Activated T-helper 9 cell treated with anti-CD3 and anti-CD28 coated beads, Interleukin-2, amount 50 U/mL, for 16 hours (primary cell): ENCODE measurements at places on chromosomes 6 and 20.

DNA sequence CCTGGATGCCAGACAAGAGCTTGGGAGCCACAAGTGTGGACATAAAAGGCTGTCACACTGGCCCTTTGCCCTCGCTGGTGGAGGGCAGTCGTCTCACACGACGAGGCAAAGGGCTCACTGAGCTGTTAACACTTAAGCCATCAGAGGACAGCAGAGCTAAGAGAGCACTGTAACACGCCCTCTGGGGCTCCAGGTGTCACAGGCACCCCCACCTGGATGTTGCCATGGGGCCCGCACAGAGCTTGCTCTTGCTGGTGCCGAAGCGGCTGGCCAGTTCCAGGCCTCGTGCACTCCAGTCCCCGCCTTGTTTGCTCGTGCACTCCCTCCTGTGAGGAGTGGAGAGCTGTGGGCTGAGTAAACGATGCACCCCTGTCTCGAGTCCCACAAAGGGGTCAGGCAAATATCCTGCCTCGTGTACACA, 37.4 kb downstream of the SLC35D3 start:
- DNase-seq = no peak

GRCh38 chr6:56162081-56162480, 85.3 kb downstream of the COL21A1 start:
- DNase-seq = no peak

DNA sequence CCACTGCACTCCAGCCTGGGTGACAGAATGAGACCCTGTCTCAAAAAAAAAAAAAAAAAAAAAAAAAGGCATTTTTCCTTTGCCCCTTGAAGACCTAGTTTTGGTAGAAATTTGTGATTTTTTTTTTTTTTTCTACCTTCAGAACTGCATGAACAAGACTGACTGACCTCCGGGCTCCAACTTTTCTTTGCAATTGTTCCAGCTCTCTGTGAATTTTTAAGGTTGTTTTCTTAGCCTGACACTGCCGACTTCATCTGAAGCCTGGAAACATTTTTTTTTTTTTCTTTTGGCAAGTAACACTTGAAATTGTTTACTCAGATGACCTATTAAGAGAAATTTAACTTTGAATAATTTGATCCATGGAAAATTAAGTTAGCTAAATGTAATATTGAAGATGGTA, 73.0 kb downstream of the SLC24A3 start:
- no peak for DNase-seq

- no peak for DNase-seq
Observed at GRCh38 chr6:135901774-135902524, 50.4 kb downstream of the PDE7B start.

GRCh38 chr6:133983099-133983939, 30.3 kb downstream of the TBPL1 start:
- DNase-seq = peak; percentile 2

DNA sequence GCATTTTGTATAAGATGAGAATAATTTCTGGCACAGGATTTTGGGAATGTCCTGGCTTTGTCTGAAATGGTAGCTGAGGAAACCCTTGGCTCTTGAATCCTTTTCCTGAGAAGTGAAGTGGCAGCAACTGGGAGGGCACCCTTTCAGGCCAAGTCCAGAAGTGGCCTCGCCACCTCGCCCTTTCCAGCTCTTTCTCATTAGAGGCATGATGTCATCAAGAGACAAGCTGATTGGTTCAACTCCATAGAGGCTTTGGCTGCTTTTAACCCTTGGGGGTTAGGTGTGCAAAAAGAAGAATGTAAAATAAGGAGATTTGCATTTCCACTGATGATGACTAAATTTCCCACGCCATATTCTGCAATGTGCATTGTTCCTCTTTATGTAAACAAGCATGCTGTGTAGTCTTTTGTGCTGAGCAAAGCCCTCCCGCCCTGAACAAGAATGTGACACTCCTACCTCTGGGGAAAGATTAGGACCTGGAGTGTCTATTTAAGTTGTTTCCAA, 116.5 kb downstream of the TCP11 start:
- no peak for DNase-seq

DNA sequence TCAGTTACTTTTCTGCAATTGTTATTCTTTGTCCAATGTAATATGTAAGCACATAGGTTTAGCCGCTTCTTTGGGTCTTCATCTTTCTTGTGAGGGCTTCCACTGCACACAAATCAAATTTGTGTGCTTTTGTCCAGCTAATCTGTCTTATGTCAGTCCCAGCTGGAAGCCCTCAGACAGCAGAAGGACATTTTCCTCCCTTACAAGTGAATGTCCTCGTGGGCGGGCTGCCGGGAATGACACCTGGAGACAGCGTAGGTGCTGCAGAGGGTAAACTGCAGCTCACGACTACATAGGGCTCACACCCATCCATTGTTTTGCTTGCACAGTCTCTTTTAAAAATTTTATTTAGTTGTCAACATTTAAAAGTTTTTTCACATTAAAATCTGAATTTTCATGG, 24.6 kb upstream of the PPP1R14C start:
- DNase-seq = no peak

DNA sequence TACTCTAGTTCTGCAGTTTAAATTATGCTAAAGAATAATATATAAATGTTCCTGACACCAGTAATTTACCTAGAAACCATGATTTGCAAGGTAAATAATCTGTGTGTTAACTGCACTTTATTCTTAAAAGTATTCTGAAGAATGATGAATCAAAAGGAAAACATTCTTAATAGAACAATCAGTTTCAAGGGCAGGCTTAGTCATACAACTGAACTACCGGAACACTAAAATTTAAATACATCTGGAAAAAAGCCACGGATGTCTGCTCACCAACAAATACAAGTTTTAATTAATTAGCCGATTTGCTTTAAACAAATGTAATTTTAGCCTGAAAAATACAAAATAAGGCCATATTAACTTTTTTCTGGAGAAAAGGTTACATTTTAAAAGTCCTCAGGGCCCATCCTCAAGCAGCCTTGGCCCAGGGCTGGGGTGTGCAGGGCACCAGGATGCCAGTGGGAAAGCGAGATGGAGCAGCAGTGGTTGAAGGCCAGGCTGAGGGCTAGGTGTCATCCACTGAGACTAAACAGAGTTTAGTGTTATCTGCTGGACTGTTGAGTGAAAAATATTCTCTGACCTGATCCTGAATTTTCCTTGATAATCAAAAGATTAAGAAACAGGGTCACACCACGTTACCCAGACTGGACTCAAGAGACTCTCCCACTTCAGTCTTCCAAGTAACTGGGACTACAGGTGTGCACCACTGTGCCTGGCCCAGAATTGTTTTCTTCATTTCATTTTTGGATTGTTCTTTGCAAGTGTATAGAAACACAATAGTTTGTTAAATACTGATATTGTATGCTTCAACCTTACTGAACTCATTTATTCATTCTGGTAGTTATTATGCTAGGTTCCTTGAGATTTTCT, 88.2 kb upstream of the DST start:
- no peak for DNase-seq

GRCh38 chr20:62201173-62202082, 18.6 kb downstream of the MTG2 start:
- DNase-seq = no peak

DNA sequence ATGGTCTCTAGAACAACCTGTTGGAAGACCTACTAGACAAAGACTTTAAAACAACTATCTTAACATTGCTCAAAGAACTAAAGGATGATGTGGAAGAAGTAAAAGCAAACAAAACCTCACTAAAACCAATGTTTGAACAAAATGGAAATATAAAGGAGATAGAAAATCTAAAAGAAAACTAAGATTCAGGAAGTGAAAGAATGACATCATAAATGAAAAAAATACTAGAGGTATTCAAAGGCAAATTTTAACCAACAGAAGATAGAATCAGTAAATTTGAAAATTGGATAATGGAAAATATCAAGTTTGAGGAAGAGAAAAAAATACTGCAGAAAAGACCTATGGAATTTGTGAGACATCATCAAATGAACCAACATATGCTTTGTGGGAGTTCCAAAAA, 914.1 kb upstream of the GJE1 start:
- DNase-seq = no peak

GRCh38 chr20:20740541-20740940, 28.1 kb upstream of the RALGAPA2 start:
- no peak for DNase-seq

- no peak for DNase-seq
Observed at GRCh38 chr6:89434954-89435353, 2.0 kb downstream of the ANKRD6 start.

GRCh38 chr6:140050101-140050995, 675.9 kb upstream of the CITED2 start:
- DNase-seq = no peak

DNA sequence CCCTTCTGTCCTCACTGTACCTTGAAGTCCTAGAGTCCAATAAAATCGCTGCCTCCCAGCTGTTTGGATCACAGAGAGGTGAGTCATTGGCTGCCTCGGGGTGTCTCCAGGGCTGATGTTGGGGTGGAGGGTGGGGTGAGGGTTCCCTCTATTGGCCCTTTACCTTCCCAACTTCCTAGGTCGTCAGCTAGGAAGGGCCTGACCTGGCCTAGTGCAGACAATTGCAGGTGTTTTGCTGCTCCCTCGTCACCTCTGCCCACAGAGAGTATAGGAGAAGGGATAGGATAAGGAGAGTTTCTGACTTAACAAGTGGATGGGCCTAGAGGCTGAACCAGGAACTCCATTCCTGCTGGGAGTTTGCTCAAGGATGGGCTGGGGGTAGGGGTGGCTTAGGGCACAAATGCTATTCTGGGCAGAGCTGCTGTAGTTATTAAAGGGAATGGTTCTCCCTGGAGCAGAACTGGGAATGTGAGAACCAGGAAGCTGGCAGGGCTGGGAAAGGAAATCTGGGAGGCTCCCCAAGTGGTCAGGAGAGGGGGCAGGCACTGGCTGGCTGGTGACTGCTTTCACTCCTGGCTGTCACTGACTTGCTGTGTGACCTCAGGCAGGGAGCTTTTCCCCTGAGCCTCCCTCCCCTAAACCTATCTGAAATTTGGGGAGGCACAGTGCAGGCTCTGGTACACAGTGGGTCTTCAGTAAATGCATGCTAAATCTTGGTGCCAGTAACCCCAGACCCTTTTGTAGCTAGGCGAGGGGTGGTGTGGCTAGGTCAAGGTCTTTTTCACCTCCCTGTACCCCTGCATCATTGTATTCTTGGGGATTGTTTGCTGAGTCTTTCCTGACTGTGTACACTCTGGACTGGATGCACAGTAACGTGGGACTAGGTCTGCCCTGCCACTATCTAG, 1.5 kb downstream of the TP53INP2 start:
- DNase-seq = no peak

DNA sequence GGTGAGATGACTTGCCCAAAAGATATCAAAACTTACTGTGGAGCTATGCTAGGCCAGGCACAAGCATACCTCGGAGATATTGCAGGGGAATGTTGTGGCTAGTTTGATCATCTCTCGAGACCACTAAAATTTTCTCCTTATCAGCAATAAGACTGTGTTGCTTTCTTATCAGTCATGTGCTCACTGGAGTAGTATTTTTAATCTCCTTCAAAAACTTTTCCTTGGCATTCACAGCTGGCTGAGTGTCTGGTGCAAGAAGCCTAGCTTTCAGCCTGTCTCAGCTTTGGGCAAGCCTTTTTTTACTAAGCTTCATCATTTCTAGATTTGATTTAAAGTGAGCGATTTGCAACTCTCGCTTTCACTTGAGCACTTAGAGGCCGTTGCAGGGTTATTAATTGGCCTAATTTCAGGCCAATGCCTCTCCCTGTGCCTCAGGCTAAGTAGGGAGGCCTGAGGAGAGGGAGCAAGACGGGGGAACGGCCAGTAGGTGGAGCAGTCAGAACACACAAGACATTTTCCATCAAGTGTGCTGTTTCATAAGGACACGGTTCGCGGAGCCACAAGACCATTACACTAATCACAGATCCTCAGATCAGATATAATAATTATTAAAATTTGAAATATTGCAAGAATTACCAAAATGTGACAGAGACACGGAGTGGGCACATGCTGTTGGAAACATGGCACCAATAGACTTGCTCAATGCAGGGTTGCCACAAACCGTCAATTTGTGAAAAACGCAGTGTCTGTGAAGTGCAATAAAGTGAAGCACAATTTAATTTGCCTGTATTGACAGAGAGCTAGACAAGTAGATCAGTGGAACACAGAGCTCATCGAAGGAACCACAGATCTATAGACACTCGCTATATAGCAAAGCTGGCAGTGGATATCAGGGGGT, 106.8 kb upstream of the SIRPG start:
- peak; percentile 29 for DNase-seq

GRCh38 chr6:1554141-1554475, 55.6 kb upstream of the FOXC1 start:
- DNase-seq = no peak

- no peak for DNase-seq
Observed at GRCh38 chr6:154258064-154258757, 98.4 kb downstream of the IPCEF1 start.

DNA sequence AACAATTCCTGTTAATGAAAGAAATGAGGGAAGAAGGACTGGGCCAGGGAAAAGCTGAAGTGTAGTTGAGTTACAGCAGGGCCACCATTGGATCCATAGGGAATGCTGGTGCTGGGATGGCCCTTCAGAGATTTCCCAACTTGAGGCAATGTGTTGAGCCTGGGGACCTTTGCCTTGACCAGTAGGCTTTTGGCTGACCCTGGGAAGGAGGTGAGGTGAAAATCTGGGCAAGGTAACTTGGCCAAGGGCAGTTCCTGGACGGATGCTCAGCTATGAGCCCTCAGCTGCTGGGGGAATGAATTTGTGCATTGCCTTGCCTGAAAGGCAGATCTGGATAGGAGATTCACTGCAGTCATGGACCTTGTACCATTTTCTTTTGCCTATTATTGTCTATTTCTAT, 20.4 kb downstream of the UTRN start:
- no peak for DNase-seq

- DNase-seq = no peak
Observed at GRCh38 chr20:36687850-36688249, 41.9 kb upstream of the SLA2 start.

- no peak for DNase-seq
Observed at GRCh38 chr6:5468586-5468985, 207.3 kb downstream of the FARS2 start.

- no peak for DNase-seq
Observed at GRCh38 chr6:99739526-99739925, 132.9 kb downstream of the PRDM13 start.

GRCh38 chr6:159832946-159833345, 32.9 kb downstream of the PNLDC1 start:
- no peak for DNase-seq

GRCh38 chr20:52959125-52959524, 13.0 kb upstream of the TSHZ2 start:
- DNase-seq = no peak

GRCh38 chr6:53148684-53149083, at the start of gene GCM1:
Gene GCM1 (minus strand): TSS chr6:53148841. CDS start chr6:53145632, 3,209 bp downstream.
- no peak for DNase-seq
